NCI-H774 (cell line): ENCODE measurements at places on chromosomes 3 and 15.

- no peak for DNase-seq
Measured at GRCh38 chr15:24752354-24752753, 76.8 kb downstream of the NPAP1 start.

GRCh38 chr3:23113455-23114171 lies 89.5 kb upstream of the UBE2E2 start:
- no peak for DNase-seq

DNA sequence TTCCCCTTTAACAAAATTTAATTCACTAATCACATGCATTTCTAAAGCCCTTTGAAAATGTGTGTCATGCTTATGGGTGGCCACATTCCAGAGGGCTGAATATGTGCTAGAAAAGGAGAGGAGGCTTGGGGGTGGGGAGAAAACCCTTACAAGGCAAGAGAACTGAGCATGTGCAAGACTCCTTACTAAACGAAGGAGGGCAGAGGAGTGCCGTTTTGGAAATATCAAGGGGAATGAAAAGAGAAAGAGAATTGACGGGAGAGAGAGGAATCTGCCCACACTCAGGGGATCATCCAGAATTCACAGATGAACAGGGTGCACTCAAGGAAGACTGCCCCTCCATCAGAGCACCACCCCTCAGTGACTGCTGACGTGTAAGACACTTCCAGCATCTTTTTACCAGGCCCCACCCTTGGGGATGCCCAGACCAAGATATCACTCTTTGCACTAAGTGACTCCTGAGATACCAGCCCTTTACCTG lies 37.9 kb upstream of the TSC22D2 start:
- DNase-seq, result no peak

- no peak for DNase-seq
Measured at GRCh38 chr15:74653426-74654102, 37.9 kb downstream of the CLK3 start.

GRCh38 chr15:71743861-71744382 lies 66.4 kb upstream of the NR2E3 start:
- DNase-seq, result peak; percentile 35

GRCh38 chr3:160399125-160400029 lies at the start of the genes IFT80 and SMC4:
Gene IFT80, minus strand, starts transcription at chr3:160399225. Its CDS starts 14,625 bp downstream, at chr3:160384600.
Gene SMC4, plus strand, starts transcription at chr3:160399650. Its CDS starts 1,177 bp downstream, at chr3:160400827.
- DNase-seq, result peak; percentile 98

- DNase-seq, result no peak
Measured at GRCh38 chr15:88622605-88622975, 1.4 kb downstream of the AEN start.

DNA sequence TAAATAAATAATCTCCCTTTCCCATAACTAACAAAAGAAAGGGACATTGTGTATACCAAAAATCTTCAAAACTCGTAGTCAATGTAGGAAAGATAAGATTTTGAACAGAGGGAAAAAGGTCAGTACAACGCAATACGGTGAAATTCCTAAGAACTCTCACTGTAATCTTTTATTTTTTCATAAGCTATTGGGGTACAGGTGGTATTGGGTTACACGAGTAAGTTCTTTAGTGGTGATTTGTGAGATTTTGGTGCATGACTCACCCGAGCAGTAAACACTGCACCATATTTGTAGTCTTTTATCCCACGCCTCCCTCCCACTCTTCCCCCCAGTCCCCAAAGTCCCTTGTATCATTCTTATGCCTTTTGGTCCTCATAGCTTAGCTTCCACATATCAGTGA lies 718.0 kb downstream of the TBL1XR1 start:
- no peak for DNase-seq

DNA sequence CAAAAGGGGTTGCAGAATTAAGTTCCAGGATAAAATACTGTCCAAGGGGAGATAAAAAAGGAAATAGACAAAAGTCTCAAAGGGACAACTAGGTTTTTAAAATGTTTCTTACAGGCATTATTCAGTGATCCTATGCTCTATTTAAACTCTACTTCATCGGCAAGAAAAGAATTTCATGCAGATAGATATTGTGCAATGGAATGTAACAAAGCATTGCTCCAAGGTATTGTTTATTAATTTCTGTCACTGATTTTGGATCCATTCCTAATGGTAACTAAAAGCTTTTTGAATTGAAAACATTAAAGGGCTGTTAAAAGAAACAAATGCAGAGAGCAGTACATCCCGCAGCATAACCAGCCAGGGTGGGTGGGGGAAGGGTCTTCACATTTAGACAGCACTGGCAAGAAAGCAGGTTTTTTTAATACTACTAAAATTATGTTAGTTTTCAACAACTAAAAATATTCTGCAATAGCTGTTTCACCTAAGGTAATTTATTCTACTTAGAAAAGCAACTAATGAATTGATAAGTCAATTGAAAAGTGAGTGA lies 82.9 kb downstream of the THBS1 start:
- DNase-seq, result no peak

DNA sequence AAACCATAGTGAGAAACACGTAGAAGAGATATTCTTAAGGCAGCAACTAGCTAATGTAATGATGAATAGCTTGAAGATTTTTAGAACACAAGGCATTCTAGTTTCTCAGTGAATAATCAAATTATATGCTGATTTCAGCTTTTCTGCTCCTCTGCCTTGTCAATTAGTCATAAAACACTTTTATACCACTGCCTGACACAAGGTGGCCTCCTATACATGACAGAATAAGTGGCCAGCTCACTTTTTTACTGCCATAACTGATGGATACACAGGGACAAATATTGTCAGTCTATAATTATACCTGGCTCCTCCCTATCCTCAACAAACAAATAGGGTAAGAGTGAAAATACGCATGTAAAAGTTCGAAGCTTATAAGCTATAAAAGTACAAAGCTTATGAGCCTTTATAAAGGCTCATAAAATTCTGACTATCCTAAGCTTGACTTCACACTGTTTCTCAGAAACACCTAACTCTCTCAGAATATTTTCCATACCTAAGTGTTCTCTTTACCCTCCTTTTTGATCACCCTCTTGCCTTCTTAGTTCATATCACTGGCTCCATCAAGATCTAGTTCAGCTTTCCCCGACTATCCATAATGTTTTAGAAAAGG lies 81.6 kb downstream of the HERC1 start:
- peak; percentile 46 for DNase-seq

DNA sequence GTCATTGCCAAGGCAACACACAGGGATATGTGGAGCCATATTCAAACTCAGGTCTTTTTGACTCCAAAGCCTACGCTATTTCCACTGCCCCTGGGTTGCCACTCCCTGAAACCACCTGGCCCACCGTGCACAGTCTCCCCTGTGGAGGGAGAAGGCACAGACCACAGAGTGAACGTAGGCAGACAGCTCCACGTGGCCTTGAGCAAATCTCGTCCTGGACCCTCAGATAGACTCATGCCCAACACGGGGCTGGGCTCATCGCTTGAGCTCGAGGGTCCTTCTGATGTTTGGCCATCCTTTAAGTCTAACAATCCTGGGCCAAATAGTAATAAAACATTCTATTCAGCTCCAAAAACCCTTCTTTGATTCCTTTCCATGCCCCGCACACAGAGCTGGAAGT lies 72.0 kb downstream of the CPN2 start:
- DNase-seq, result no peak

DNA sequence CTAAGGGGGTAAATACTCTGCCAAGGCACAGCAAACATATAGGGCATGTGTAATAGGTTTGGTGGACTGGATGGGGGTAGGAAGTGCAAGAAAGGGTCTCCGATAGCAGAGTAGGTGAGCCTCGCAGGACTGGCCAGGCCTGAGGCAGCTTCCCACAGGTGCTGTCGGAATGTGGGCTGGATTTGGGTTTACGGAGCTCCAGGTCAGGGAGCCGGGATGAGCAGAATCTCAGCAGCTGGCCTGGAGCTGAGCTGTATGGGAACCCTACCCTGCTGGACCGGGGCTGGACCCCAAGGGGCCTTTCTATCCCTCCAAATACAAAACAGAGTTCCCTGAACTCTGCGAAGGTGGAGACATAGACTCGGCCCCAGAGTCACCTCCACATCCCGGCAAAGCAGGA lies 15.0 kb downstream of the KLF15 start:
- no peak for DNase-seq

GRCh38 chr3:159941038-159942000 lies 47.3 kb upstream of the IL12A start:
- DNase-seq, result no peak

DNA sequence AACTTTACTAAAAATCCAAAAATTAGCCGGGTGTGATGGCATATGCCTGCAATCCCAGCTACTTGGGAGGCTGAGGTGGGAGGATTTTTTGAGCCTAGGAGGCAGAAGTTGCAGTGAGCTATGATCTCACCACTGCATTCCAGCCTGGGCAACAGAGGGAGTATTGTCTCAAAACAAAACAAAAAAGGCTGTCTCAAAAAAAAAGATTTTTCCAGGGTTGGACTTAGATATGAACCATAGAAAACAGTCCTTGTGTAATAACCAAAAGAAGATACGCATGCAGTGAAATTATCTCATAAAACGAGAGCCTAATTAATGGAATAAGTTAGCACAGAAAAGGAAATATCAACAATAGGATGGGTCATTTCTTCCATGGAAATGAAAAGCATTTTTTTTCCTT lies 320.4 kb upstream of the RASGRP1 start:
- no peak for DNase-seq

DNA sequence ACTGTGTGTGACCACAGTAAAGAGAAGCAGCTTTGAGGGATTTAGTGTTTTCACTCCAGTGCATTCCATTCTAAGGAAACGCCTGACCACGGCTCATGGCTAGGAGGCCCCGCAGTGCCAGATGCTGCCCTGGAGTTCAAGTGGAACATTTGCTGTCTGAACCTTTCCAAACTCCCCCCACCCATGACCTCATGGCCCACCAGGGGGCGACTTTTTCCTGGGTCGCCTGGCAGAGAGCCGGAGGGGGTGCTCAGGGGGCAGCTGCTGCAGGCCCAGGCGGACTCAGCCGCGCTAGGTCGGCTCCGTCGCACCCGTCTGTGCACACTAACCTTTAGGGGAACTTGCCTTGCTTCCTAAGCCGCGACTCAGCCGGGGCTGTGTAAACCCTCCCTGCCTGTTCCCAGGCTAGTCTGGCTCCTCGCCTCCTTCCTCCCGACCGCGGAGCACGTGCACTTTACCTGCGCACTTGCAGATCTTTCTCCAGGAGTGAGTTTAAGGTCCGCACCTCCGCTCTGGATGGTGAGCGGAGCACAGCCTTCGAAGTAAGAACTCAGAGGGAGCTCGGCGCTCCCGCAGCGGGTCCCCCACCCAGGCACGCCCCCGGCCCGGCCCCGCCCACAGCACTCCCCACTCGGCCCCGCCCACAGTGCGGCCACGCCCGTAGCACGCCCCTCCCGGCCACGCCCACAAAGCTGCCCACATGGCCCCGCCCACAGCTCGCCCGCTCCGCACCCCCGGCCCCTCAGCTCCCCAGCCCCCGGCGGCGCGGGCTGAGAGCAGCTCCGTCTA lies at the start of gene OCA2:
TSS of gene OCA2 (minus strand) at position 550 of the 789 bp plus-strand sequence. CDS start 17,441 bp downstream, outside the sequence.
- DNase-seq, result peak; percentile 32

- DNase-seq, result no peak
Measured at GRCh38 chr3:170220871-170221270, 1.4 kb upstream of the PRKCI start.

GRCh38 chr15:68440136-68440535 lies 8.2 kb upstream of the ITGA11 start:
- no peak for DNase-seq

GRCh38 chr15:70588613-70589012 lies 174.7 kb downstream of the UACA start:
- DNase-seq, result no peak

DNA sequence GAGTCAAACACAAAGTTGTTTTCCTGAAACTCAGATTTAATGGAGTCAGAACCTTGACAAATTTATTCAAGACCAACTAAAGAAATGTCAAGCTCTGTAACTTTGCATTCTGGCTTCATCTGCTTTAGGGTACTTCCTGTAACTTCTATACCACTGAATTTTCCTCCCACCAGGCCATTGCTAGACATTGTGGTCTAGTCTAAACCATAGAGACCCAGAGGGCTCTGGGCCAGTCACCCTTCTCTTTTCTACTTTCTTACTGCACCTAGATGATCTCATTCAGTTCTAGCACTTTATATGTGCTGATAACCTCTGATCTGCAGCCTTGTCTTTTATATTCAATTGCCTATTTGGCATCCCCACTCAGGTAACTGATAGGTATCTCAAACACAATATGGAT lies 2.8 kb upstream of the OR5K1 start:
- DNase-seq, result no peak

DNA sequence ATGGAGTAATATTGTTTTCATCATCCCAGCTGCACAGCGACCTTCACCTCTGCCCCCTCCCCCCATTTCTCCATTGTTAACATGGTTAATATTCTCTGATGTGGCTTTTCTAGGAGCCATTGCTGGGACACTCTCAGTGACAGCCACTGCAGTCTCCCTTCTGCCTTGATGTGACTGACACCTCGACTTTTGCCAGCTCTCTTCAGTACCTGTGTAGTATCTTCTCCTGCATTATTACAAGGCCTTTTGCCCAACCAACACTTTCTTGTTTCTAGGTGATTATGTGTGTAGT lies 179.8 kb downstream of the CLSTN2 start:
- no peak for DNase-seq

DNA sequence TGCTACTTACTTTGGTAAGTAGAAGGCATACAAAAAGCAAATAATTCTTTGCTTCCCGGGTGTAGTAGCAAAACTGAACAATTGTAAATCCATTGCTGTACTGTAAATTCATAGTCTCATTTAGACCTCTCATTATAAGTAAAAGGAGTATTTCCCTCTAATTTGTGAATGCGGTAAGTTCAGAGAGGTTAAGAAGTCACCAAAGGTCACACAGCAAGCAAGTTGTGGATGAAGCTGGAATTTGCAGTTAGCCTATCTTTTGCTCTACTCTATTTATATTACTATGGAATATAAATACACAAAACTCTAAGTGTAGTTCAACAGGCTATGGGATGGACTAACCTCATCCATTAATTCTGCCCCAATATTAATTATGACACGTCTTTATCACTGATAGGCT lies 508.3 kb downstream of the MCTP2 start:
- no peak for DNase-seq

- DNase-seq, result peak; percentile 16
Measured at GRCh38 chr3:57100046-57100695, 39.7 kb downstream of the SPATA12 start.

DNA sequence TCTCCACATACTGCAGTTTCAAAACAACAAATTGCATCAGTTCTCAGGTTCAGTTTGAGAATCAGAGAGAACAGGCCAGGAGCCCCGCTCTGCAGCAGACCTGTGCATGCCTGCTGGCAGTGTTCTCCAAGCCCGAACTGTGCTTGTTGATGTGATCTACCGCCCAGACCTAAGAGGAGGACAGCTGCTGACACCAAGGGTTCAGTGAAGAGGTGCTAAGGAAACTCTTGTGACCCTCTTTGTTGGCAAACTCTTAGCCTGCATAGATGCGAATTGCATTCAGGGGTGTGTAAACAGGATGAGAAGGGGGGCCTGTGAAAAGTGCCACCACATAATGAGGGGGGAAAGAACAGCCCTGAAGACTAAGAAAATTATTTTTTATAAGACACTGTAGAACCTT lies 89.8 kb downstream of the PDE8A start:
- no peak for DNase-seq
